ENCODE measurements at places on chromosomes 13 and 19.

GRCh38 chr19:18645035-18645511, 8.2 kb downstream of the KLHL26 start:
- DNase-seq: no peak

DNA sequence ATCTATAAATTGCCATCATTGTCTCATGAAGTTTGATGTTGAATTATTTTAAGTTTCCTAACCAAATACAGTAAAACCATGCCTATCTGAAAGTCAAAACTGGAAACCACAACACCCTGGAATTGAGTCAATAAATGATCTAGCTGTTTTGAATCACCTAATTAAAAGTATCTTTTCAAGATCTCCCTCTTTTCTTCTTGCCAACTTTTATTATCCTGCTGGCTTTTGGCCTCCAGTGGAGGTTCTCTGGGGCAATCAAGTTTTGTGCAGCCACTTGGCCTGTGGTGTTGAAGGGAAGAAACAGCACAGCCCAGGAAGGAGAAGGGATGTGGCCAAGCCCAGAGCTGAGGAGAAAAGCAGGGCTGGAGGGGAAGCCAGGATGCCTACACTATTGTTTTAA, 255.4 kb downstream of the COG6 start:
- no peak for DNase-seq

- DNase-seq: no peak
Observed at GRCh38 chr13:90531744-90532143, 815.7 kb upstream of the MIR17HG start.

DNA sequence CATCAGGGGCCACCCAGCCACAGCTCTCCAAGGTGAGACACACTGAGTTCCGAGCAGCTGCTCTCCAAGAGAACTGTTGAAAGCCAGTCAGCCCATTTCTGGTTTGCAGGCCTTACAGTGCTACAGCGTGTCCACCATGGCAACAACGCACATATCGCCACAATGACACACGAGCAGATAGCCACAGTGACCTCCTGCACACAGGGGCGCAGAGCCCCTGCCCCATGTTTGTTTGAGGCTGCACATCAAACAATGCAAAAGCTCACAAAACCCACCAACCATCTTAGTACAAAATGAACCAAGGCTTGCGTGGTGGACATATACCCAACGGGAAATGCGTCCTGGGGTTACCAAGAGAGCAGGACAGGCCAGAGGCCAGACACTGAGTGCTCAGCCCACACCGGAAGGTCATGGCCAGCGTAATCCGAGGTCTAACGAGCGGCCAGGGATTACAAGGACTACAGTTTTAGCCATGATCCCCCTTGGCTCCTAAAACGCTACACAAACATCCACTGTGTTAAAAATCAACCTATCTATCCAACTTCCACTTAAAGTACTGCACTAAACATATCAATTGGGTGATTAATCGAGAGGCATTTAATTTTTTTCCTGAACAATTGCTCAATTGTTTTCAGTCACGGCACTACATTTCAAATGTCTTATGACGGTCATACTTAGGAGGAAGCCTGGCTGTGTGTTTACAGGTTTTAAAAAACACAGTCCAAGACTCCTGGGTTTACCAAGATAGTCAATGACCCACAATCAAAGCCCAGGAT, 56.0 kb downstream of the STK24 start:
- DNase-seq: no peak

DNA sequence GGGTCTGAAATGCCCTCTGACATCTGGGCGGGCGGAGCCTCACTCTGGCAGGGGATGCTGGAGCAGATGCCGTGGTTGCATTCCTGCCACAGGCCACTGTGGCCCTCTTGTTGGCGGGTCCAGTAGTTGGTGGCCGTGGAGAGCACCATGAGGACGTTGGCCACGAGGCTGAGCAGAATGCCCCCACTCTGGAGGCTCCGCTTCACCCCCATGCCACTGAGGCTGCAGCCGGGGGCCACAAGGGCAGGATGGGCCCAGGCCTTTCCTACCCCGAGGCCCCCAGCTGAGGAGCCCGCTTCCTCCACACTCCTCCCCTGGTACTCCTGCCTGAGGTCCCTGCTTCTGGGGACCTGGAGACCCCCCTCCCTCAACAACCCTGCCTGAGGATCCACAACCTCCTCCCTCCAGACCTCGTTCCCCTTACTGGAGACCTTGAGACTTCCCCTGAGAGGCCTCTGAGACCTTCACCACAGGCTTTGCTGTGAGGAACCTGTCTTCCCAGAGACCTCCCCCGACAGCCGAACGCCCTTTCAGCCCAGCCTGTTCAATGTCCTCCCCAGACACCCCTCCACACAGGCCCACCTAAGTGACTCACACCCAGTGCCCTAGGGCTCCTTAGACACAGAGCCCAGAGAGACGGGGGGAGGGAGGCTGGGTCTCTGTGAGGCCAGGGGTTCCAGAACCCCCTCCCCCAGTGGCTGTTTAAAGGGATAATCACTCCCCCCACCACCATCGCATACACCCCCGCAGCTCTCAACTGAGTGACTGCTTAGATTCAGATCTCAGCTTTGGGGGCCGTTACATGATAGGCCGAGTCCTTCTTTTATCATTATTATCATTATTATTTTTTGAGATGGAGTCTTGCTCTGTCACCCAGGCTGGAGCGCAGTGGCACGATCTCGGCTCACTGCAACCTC, at the start of gene CLDND2:
Gene CLDND2, minus strand, starts transcription at position 638 of the 917 bp plus-strand sequence. Its CDS starts 426 bp downstream, at position 212.
- DNase-seq: no peak

DNA sequence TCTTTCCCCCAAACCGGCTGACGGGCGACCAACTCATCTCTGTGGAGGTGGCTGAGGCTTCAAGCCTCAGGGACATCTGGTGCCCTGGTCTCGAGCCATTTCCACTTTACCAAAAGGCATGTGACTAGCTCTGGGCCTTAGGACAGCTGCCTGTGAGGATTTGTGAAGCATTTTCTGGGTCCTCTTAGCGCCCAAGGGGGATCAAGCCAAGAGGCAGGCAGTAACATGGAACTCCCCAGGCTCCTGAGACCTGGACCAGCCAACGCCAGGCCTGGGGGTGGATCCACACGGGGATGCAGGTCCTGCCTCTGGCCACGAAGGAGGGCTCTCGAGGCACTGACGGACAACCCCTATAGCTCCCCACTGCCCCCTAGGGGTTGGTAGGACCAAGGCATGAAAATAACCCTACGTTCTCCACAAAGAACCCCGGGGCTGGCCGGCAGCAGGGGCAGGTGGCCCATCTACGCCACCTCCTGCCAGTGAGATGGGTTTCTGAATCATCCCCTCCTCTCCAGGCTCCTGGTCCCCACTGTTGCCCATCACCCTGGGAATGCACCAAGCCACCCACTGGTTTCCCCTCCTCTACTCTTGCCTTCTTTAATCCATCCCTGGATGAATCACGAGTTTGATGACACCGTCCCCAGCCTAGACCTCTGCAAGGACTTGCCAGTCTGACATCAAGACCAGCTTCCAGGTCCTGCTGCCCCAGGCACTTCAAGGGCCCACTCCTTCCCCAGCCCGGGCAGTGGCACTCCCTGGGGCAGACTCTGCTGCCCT, 7.0 kb upstream of the MYDGF start:
- no peak for DNase-seq

GRCh38 chr13:36530050-36530789, 97.9 kb downstream of the CCNA1 start:
- no peak for DNase-seq

- DNase-seq: no peak
Observed at GRCh38 chr19:46840498-46840942, 10.1 kb downstream of the AP2S1 start.

DNA sequence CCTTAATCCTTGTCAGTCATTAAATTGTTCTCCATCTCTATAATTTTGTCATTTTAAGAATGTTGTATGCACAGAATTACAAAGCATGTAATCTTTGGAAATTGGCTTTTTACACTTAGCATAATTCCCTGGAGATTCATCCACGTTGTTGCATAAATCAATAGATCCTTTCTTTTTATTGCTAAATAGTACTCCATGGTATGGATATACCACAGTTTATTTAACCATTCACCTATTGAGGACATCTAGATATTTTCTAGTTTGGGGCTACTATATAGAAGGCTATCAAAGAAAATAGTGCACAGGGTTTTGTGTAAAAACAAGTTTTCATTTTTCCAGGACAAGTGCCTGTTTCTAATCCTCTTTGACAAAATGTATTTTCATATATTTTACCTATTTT, 523.6 kb upstream of the KLF12 start:
- DNase-seq: no peak

DNA sequence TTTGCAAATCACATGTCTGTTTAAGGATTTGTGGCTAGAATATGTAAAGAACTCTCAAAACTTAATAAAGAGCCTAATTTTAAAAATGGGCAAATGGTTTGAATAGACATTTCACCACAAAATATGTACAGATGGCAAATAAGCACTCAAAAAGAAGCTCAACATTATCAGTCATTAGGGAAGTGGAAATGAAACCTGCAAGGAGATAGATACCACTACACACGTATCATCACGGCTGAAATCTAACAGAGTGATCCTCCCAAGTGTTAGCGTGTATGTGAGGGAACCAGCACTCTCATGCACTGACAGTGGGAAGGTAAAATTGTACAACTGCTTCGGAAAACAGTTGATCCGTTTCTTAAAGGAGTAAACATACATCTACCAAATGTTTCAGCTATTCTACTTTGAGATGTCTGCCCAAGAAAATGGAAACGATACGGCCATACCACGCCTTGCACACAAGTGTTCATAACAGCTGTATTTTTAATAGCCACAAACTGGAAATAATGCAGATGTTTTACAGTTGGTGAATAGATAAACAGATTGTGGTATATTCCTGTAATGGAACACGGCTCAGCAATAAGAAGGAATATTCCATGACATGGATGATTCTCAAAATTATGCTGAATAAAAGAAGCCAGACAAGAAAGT, 14.5 kb downstream of the ARHGEF7 start:
- DNase-seq: no peak

DNA sequence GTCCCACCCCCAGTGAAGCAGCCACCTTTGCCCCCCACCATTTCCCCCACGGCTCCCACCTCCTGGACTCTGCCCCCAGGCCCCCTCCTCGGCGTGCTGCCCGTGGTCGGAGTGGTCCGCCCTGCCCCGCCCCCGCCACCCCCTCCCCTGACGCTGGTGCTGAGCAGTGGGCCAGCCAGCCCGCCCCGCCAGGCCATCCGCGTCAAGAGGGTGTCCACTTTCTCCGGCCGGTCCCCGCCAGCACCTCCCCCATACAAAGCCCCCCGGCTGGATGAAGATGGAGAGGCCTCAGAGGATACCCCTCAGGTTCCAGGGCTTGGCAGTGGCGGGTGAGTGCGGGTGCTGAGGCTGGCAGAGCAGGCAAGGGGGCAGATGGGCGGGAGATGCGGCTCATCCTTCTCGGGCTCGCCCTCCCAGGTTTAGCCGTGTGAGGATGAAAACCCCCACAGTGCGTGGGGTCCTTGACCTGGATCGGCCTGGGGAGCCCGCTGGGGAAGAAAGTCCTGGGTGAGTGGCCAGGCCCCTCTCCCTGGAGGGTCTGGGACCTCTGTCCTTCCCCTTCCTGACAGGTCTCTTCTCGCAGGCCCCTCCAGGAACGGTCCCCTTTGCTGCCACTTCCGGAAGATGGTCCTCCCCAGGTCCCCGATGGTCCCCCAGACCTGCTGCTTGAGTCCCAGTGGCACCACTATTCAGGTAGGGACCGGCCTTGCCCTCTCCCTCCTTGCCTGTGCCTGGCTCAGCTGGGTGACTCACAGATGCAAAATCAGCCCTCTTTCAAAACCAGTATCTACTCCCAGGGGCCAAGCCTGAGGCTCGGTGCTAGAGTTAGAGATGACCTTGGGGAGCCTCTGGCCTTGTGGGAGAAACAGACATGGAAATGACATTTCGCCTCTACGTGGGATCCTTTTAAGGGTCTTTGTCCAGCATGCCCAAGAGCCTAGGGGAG, 8.8 kb downstream of the IGFLR1 start:
- DNase-seq: no peak

DNA sequence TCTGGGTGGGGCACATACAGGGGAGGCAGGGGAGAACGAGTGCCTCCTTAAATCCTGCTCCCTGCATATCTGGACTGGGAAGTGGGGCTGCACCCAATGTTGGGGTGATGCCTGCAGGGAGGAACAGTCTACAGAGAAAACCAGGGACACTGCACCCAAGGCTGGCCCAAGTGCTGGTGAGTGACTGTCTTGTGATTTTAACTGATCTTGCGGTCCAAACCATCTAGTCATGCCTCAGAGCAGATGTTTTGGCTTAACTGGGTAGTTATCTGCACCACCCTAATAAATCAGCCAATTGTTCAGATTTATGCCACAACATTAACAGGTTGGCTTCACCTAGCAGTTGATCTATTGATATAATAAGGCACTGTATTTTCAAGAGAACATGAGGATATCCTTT, 219.2 kb upstream of the IRS2 start:
- no peak for DNase-seq

DNA sequence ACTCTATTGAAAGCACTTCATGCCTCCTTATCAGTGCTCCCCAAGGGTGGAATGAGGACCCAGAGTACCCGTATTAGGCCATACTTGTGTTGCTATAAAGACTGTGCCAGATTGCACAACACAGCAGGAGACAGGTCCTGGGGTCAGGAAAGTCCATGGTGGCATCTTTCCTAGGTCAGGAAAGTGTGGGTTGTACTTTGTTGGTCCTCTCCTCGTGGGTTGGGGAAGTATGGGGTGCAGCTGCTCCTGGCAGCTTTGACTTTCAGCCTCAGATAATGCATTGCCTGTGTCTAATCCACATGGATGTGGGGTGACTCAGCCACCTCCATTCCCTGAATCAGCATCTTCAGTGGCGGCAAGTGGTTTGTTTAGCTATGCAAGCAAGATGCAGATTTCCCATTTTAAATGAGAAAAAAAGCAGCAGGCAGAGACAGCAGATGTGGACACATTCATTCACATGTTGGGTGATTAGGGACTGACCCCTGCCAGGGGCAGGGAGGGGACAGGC, 8.4 kb upstream of the CYP2B6 start:
- DNase-seq: no peak

- no peak for DNase-seq
Observed at GRCh38 chr13:34816908-34817665, 125.0 kb upstream of the NBEA start.

- DNase-seq: no peak
Observed at GRCh38 chr13:51331354-51331861, 8.1 kb upstream of the SERPINE3 start.

DNA sequence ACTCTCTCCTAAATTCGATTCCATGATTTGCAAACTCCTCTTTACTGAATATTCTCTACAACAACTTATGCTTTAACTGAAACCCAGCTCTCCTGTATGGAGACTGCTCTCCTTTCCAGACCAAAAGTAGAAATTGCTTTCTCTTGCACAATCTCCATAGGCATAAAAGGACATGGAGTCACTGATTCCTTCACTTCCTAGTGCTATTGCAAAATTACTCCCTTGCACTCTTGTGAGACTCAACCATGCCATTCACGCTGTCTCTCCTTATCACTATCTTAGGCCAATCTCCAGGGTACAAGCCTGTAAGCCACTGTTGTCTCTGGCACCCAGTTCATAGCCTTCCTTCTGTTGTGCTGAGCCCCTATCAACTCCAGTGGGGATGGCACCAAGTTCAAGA, 30.6 kb downstream of the SERPINE3 start:
- DNase-seq: no peak

GRCh38 chr13:99419591-99420243, 81.6 kb upstream of the TM9SF2 start:
- DNase-seq: no peak

Measured in stimulated activated CD4-positive, alpha-beta T cell treated with anti-CD3 and anti-CD28 coated beads, TNF-alpha, amount 100 ng/mL, for 48 hours (primary cell).